NCI-H748 treated with DMSO at 0.1 percent for 48 hours (cell line): ENCODE measurements at places on chromosomes 4 and X.

GRCh38 chrX:31392513-31392912 lies 320.7 kb upstream of the FTHL17 start:
- DNase-seq, result no peak

GRCh38 chrX:154378059-154378798 lies 866 bp upstream of the EMD start:
- DNase-seq, result no peak

DNA sequence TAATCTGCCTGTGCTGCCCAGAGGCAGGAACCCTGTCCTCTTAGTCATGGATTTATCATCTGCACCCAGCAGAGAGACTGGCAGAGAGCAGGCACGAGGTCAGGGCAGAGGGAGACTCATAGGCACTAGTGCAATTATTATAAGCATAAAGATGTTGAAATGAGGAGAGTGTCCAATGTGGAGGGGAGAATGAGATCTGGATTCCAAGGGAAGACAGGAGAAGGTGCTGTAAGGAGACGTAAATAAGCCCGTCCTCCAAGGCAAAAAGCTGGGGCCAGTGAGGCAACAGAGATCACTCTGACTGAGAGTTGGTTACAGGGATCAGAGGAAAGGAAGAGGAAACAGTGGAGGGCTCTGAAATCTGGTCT lies 406.2 kb downstream of the MAPK10 start:
- DNase-seq, result no peak

DNA sequence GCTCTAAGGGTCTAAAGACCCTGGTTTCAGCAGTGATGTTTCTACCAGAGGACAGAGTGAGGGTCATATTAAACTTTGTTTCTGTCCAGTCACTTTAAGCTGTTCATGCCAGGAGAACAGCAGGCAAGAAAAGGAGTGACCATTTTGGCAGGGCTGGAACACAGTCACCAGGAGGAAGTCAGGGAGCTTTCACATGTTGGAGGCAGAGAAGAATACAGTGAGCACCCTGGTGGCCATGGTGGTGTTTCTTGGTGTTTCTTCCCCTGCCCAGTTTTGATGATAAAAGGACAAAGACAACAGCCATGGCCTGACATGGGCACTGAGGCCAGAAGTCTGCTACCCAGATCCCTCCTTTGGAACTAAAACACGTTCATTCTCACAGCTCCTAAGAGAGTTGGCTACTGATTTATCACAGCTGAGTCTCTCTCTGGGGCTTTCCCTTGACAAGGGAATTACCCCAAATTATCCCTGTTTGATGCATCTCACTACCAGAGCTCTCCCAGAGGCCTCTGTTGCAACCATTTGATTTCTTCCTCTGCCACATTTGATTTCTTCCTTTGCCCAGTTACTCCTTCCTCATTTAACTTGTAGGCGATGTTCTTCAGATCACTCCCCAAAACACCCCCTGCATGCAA lies 106.4 kb upstream of the NWD2 start:
- no peak for DNase-seq

DNA sequence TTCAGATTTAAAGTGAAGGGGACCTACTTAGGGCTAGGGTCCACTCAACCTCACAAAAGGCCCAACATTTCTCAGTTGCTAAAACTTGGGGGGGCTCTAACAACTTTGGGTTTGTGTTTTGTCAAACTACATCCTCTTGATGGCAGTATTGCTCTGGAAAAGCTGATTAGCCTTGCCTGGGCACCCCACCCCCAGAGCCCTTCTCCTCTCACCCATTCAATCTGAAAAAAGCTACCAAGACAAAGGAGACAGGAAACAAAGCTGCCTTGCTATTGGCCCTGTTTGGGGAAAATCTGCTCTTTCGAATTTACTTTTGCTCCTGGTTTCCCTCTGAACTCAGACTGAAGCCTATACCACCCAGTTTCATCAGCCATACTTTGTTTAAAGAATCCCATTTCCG lies 195.2 kb upstream of the STK26 start:
- no peak for DNase-seq

GRCh38 chr4:25377572-25378436 lies 741 bp downstream of the ANAPC4 start:
- DNase-seq, result no peak
